Upper lobe of right lung (tissue), 1 donor: ENCODE measurements at places on chromosomes 7 and 10. TPM values are rescaled to one million over a fixed set of nuclear protein-coding genes. Genes with fewer than 3 reads are reported as not detected.

GRCh38 chr7:153322991-153323390, 563.4 kb downstream of the ACTR3B start:
- no peak for DNase-seq

GTF2I gene
- total RNA-seq, result 221 TPM

DNA sequence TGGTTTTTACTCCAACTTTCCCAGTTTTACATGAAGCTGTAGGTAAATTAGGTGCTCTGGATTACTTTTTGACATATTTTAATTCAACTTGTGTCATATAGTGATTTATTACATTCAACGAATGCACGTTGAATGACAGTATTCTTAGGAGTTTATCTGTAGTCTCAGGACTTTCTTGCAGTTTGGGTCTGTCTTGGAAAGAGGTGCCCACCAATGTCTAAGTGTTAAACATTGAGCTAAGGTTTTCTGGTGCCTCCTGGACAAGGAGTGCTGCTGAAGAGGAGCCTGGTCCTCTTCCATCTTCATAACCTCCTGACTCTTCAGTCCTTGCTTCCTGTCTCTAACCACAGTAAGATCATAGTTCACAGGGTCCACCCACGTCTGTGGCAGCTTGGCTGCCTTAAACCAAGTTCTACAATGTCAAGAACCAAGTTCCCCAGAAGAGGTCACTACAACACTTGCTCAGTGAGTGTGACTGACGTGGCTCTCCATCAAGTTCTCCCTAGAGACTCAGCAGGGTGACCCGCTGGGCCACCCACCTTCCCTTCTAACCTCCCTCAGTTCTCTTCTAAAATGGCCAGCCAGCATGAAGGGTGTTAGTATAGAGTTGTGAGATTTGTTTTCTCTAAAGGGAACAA, 6.1 kb downstream of the NPY start:
- DNase-seq, result peak; percentile 64

DNA sequence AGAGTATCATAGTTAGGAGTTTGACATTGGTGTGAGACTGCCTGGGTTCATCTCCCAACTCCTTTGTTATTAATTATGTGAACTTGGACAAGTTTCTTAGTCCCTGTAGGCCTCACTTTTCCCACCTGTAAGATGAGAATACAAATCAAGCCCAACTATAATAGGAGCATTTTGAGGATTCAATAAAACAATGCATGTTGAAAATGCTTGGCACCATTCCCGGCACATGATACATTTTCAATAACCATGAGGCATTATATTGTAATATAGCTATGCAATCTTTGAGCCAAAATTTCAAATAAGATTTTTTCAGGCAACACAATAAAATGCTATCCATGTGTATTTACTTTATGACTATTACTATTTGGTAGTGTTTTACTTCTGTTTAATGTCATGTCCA, 229.0 kb upstream of the SP4 start:
- no peak for DNase-seq

DNA sequence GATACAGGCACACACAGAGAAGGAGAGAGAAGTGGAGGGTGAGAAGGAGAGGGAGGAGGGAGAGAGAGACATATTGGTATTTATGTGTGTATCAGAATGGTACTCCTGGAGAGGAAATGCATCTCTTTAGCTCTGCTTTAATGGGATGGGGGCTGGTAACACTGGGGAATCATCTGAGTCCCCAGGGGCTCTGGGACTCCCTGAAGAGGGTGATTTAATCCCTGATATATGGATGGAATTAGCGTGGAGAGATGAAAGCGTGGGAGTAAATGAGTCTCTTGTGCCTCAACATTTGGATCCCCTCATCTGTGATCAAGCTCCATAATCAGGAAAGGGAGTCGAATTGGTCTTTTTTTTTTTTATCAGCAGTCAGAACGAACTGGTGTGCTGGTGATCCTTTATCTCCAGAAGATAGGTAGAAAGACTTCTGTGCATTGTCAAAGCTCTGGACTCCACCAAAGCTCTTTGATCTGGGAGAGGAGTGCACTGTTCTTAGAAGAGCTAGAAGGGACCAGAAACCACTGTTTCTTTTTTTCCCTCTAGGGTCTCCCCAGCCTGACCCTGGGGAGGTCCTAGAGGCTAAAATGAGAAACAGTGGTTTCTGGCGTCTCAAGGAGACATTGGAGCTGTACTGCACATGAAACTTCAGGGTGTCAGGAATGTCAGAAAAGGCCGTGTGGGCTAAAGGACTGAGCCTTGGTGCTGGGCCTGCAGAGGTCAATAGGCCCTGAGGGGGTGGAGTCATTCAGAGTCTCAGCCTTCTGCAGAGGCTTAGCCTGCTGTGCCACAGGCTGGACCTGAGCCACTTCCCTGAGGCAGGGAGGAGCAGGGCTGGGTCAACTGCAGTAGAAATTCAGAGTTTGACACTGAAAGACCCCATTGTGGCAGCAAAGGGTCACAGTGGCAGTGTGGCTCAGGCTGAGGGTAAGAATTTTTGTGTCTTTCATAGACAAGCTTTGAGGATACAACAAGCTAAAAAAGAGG, 234.4 kb upstream of the SLC26A5 start:
- no peak for DNase-seq

GRCh38 chr10:70503776-70504175, 25.2 kb downstream of the PALD1 start:
- DNase-seq, result no peak

GRCh38 chr7:159098811-159099655, 45.6 kb downstream of the VIPR2 start:
- peak; percentile 64 for DNase-seq

GRCh38 chr7:122829962-122830361, 56.3 kb downstream of the CADPS2 start:
- DNase-seq, result no peak

BTAF1 gene
- total RNA-seq, result 28.6 TPM

HOXA3 gene
- total RNA-seq, result 8.7 TPM

NKX1-2 gene
- not detected for total RNA-seq

- no peak for DNase-seq
These were observed 147.3 kb upstream of the PRPS1L1 start for GRCh38 chr7:18174996-18175395.

ADRA2A gene
- total RNA-seq, result 4.9 TPM

DNA sequence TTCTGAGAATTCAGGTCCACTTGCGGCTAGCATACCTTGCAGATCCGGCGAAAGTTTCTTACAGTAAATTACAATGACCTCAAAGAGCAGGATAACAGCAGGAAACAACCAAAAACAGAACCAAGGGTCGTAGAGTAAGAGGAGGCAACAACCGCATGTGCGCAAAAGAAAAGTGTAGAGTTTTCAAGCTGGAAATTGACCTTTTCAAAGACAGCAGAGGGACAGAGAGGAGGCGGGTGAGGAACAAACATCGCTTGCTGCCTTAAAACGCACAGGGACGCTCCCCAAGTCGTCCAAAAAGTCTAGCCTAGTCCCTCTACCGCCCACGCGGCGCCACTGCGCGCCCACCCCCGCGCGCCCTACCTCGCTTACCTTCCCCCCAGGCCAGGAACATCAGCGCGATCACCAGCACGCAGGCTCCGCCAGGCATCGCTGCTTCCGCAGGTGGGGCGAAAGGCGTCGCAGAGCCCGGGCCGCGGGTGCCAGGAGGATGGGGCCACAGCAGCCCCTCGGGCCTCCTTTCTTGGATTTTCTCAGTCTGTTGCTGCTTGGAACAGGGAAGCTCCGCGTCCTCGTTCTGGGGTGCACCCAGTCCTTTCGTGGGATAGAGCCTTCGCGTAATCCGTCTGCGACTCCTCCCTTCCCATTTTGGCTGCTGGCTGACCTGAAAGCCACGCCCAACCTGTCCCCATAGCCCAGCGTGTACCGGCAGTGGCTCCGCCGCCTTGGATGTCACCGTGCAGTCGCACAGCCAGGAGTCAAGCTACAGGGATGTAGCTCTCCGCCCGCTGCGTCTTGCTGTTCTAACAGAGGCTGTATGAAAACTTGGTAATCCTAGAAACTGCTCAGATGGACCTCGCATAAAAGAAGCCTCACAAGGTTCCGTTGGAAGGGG, at the start of gene VWDE:
VWDE (minus strand) TSS at position 579 of the 895 bp plus-strand sequence; CDS start at position 430, 149 bp downstream.
- DNase-seq, result peak; percentile 80

GRCh38 chr7:128189231-128189930, 51.7 kb upstream of the LEP start:
- no peak for DNase-seq

- DNase-seq, result no peak
These were observed 144.0 kb downstream of the EVX1 start for GRCh38 chr7:27386581-27386980.

- no peak for DNase-seq
These were observed 28.2 kb upstream of the SEMA3D start for GRCh38 chr7:85215098-85215497.

DNA sequence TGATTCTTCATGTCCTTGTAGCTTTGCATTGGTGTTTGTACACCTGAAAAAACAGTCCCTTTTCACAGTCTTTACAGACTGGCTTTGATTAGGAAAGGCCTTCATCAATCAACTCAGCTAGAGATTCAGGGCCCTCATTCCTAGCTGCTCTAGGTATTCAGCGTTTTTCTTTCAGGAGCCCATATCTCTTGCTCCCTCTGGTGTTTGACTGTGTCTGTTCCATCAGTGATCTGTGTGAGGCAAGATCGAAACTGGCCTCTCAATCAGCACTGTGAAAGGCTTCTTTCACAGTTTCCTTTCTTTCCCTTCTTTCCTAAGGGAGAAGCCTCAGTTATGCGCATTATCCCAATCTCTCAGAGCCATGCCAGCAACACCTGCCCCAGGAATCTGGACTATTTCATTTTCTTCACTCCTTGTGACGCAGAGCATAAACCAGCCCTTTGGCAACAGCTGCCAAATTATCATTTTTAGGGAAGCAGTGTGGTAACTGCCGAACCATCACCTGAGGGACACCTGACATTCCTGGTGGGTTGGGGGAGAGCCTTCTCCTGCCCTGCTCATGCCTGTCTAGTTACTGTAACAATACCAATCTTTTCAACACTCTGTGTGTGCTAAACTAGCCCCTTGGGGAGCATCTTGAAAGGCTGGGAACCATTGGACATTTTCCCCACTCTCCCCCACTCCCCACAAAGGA, 75.7 kb upstream of the CCDC71L start:
- no peak for DNase-seq

DNA sequence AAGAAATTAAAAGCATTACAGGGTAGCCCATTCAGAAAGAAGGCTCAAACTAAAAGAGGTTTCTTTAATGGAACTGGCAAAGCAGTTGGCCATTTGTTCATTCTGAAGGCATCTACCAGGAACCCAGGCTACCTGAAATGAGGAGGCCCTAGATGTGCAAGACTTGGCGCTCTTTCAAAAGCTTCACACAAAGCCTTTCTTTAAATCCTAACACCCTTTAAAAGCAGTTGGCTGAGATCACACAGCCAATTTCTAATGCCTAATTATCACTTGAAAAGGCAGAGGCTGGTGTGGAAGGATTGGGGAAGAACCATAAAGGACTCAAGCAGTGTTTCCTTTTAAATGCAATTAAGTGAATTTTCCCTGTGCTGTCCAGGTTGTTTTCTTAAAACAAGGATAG, 23.2 kb downstream of the PPP1R17 start:
- DNase-seq, result no peak

CALML5 gene
- not detected for total RNA-seq

DNA sequence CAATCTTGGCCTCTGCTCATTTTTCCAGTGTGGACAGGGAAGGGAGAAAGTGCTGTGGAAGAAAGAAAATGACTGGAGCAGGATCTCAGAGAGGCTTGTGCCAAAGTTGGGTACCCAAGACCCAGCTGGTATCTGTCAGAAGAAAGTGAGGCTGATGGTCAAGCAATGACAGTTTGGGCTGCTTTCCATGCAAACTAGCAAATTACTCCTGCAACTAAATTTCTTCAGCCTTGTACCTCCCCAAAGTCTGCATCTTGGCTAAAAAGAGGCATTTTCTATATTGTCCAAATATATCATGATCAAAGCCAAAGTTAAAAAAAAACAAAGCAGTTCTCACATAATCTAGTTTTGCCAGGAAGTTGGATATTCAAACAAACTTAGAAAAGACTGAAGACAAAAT, 208.5 kb upstream of the FRMD4A start:
- DNase-seq, result no peak

- no peak for DNase-seq
These were observed 49.7 kb downstream of the CDK14 start for GRCh38 chr7:90645784-90646183.

DNA sequence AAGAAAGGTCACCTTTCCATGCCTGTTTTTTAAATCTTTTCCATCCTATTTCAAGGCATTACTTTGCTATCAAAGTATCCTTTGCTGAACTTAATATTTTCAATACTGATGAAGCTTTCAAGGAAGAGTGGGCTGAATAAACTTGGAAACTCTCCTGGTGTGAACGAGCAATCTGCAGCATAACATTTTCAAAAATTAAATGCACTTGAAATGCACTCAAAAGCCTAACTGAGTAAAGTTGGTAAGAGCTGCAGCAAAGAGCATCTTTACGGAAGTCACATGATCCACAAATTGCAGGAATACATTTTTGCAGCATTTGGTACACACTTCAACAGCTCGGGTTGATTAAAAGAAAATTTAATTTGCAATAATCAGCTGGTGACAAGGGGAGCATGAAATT, 367.3 kb downstream of the PHTF2 start:
- DNase-seq, result no peak
